ENCODE measurements at places on chromosomes 2 and 18.
A peak's percentile ranks its signal among the peaks of the same experiment; 100 is the strongest.

DNA sequence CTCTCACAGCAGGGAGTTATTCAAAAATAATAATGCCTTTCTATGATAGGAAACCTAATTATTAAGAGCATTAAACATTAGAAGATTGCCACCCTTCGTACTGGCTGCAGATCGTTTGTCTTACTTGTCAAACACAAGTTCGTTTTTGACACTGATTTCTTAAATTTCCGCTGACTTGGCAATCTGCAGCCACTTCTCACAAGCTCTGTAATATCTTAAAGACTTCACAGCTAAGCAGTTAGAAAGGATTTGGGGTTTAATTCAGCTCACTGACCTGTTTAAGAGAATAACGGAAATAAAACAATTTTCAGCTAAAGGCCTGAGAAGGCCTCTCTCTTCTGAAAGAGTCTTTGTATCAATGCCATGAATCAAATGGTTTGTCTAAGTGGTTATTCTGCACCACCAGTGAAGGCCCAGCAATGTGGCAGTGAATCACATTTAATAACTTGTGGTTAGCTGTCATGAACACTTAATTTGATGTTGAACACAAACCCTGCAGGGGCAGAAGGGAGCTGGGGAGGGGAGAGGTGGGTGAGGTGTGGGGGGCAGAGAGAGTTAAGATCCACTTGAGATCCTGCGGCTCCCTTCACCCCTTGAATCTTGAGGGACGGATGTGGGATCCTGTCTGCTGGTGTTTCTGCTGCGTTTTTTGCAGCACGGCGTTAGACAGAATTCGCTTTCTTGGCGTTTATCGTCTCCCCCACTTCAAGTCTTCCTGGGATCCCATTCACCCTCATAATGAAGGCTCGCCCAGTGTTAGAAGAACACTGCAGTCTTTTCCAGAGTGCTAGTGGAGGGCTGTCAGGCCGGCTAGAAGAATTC, 145.4 kb upstream of the SATB2 start:
- no peak for DNase-seq

GRCh38 chr2:102498414-102498813, 25.4 kb downstream of the SLC9A4 start:
- no peak for DNase-seq

DNA sequence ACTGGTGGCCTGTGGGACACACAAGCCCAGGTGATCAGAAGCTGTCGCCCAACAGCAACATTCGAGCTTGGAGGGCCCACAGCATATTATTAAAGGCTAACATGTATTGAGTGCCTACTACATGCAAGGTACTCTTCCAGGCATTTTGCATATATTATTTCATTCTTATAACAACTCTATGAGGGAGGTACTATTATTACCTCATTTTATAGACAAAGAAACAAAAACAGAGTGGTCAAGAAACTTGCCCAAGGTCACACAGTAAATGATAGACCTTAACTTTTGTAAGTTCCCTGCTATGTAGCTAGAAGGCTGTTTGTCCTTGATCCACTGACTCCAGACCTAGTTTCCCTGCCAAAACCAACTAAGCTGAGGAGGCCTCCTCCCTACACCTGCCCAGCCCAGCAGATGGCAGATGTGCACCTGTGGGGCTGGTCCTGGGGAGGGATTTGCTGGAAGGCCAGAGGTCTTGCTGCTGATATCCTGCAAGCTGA, 35.7 kb downstream of the KANSL3 start:
- DNase-seq, result no peak

DNA sequence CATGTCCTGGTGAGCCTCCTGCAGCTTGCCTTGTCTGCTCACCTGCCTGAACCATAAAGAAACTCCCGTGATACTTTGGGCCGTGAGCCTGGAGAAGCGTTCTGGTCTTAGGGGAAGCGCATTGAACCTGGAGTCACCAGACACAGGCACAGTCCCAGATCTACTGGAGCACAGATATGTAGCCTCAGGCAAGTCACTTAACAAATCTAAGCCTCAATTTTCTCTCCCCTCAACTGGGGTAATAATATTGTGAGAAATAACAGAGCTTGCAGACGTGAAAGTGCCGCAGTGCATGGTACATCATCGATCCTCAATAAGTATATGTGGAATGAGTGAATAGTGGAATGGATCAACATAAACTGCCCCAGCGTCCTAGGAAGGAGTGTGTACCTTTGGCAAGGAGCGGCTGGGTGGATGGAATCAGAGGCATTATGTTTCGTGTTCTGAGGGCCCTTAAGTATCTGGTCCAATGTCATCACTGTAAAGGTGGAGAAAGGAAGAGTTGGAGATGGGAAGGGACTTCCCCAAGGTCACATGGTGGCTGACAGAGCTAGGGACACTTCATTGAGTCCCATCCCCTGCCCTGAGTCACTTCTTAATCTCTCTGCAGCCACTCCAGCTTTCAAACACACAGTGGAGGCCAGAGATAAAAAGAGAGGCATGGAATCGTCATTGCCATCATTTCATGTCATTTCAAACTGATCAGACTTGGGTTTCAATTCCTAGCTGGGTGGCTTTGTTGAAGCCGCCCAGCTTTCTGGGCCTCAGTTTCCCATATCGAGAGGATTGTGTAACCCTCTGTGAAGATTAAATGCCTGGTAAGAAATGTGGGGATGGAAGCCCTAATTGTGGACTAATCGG, 172.4 kb downstream of the DDX1 start:
- peak; percentile 77 for DNase-seq

- DNase-seq, result no peak
Measured at GRCh38 chr2:180516232-180516631, 464.2 kb upstream of the UBE2E3 start.

GRCh38 chr2:9778012-9778411, 65.3 kb upstream of the TAF1B start:
- DNase-seq, result peak; percentile 54

DNA sequence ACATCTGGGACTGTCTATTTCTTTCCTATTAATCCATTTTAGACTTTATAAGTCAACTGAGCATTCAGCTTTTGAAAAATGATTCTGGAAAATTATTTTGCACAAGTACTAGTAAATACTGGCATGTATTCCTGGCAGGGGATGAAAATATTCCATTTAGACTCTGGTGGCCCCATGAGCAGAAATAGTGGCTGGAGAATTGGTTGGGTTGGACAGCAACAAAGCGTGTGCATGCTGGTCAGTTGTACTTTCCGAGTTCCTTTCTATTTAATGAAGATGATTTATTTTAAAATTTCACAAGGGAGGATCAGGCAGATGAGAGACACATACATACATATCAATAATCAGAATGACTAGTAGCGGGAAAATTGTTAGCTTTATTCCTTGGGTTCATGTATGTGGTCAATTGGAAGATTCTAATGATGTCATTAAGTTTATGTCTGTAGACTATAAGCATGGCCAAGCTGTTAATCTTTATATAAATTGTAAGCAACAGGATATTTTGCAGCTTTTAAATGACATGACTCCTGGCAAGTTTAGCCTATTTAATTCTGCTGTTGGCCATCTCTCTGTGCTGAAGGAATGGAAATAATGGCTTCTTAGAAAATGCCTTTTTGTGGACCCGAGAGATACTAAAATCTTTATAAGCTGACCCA, 541.6 kb downstream of the SLC4A3 start:
- no peak for DNase-seq

GRCh38 chr18:79738581-79739439, 58.9 kb upstream of the KCNG2 start:
- DNase-seq, result no peak

DNA sequence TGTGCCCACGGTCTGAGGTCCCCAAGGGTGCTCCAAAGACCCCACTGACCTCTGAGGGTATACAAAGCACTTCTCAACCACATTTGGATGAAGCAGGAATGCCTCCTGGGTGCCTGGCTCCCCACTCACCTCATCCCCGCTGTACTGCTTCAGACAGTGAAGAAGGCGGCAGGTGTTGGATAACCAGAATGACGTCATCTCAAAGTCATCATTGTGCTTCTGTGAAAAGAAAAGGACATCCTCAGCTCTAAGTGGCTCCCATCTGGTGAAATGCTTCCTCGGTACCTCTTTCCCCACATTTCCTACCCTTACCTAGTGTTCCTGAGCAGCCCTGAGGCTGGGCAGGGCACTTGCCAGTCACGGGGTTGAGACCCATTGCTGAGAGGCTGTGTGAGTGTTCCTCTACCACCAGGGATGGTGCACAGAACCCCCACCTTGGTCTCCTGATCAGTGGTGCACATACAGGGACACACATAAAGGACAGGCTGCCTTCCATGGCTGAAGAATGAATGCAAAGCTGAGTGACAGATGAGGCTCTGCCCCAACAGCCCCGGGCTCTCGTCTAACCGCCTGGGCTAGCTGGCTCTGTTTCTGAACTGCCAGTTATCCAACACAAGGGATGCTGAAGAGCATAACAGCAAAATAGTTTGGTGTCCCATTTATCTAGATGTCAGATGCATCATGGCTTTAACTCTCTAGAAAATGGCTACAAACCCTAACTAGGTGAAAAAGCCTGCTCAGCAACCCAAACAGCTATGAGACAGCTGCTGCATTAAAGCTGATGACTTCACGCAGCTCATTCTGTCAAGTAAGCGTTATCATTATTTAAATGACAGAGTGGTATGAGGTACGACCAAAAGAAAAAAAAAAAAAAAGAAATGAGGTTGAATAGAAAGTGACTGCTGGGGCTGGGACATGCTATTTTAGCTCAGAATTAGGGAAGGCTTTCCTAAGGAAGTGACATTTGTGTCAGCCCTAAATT, 28.2 kb upstream of the ACAA2 start:
- no peak for DNase-seq

- no peak for DNase-seq
Measured at GRCh38 chr2:1660656-1661640, 83.4 kb downstream of the PXDN start.

GRCh38 chr2:118003396-118003824, 10.5 kb downstream of the CCDC93 start:
- peak; percentile 91 for DNase-seq

DNA sequence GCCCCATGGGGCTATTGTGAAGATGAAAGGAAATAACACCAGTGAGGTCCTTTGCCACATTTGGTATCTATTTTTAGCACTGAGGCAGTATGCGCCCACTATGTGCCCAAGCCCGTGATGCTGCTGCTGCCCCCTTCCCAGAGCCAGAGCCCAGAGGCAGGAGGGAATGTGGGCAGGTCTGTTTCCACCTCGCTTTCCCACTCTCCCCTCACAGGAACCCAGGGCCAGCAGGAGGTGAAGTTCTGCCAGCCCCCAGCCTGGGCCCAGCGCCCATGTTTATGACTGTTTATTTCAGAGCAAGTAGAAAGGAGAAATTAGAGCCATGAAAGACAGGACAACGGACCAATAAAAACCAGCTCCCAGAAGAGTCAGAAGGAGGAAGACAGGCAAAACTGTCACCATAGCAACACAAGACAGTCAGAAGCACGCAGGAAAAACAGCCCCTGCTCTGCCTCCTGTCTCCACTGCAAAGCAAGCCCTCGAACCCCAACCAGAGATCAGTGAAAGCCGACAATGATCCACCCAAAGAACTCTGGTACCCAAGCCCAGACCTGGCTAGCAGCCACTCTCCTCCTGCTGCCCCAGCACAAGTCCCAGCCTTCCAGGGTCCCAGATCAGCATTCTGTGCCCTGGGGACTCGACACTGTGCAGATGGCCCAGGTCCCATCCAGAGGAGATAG, 1.4 kb downstream of the CYRIA start:
- DNase-seq, result peak; percentile 56

GRCh38 chr2:85135660-85135914, 2.4 kb downstream of the TCF7L1 start:
- DNase-seq, result no peak

- no peak for DNase-seq
Measured at GRCh38 chr2:156908825-156909224, 348.7 kb upstream of the GALNT5 start.

DNA sequence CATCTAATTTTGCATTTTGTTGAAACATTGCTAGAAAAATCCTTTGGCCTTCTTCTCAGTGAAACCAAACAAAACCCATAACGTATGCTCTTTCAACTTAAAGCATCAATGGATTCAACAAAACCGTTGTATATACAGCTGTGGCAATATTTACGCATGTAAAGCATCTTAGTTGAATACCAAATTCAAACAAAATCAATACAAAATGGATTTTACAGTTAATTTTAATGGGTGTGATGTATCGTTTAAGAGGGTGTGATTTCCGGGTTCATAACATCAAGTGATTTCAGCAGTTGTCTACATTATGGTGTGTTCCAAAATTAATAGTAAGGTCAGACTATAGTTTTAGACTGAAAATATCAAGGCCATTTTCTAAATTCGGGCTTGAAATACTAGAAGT, 198.2 kb downstream of the TGIF1 start:
- DNase-seq, result no peak

DNA sequence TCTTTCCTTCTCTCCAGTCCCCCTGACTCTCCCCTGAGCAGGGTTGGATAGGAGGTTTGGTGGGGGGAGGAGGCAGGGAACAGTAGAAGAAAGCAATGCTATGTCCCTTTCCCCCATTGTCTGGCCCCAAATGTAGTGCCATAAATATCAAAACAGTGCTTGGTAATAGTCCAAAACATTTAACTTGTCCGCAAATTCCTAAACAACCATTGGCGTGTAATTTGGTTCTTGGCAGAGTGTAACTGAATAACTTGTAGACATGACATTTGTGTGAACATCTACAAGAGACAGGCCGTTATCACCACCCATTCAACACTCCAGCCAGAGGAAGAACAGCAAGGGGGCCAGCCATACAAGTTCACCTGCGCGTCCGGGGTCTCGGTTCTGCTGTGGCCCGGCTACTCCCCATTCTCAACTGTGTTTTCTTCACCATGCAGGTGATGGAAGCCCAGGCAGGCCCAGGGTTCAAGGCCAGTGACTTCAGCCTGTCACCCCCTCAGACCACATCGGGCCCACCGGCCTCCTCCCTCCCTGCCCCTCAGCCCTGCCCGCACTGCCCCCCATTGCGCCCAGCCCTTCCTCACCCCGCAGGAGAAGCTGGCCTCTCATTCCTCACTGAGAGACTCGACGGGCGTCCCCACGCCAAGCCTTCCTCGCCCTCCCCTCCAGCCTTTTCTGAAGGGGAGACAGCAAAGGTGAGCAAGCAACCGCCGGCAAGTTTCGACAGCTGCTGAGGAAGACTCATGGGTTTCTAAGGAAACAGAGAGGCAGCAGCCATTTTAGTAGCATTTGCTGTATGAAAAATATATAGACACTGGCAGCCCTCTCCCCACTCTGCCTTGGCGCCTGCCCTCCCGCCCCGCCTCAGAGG, 699 bp upstream of the RAPGEF4 start:
- no peak for DNase-seq

DNA sequence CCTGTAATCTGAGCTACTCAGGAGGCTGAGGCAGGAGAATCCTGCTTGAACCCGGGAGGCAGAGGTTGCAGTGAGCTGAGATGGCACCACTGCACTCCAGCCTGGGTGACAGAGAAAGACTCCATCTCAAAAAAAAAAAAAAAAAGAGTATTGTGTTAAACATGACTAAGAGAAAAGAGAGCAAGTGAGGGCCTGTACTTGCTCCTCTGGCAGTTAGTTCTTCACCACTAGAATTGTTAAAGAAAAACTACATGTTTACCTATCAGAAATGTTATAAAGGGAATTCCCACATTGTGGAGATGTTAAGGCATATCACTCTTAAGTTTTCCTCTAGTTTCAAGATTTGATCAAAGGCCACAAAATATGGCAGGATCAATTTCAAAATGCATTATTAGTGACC, 75.4 kb upstream of the LRATD1 start:
- DNase-seq, result no peak

Measured in hematopoietic multipotent progenitor cell treated with erythropoietin and hydrocortisone succinate and interleukin-3 and kit ligand, for 6 days (in vitro differentiated cells).